NCI-H2081 (cell line): ENCODE measurements at places on chromosomes 16 and 17.

DNA sequence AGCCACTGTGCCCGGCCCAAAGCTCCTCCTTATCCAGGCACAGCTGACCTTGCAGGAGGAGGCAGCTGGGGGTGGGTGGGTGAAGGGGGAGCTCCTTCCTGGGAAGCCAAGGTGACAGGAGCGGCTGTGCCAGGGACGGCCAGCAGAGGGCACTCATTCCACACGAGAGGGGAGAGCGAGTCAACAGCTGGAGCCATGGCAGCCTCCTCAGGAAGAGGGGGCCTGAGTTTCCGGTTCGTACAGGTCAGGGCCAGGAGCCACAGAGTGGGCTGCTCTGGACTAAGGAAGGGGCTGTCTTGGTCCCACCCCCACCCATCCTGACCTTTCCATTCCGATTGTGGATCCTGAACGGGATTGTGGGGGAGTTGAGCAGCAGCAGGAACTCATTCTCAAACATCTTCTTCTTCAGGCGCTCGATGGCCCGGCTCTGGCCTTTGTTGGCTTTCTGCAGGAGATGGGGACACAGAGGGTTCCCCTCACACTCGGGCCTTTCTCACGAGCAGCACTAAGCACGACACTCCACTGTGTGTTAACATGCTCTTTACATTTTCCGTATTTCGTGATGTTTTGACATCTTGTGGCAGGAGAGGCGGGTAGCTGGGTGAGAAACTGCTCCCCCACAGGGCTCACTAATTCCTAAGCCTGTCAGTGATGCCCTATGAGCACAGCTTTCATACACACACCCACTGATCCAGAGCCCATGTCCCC lies 61.6 kb downstream of the TIMM22 start:
- peak; percentile 21 for DNase-seq

- DNase-seq = no peak
Observed at GRCh38 chr17:15351925-15352324, 10.5 kb upstream of the TEKT3 start.

GRCh38 chr16:86848821-86849220 lies 270.5 kb downstream of the FOXL1 start:
- no peak for DNase-seq

DNA sequence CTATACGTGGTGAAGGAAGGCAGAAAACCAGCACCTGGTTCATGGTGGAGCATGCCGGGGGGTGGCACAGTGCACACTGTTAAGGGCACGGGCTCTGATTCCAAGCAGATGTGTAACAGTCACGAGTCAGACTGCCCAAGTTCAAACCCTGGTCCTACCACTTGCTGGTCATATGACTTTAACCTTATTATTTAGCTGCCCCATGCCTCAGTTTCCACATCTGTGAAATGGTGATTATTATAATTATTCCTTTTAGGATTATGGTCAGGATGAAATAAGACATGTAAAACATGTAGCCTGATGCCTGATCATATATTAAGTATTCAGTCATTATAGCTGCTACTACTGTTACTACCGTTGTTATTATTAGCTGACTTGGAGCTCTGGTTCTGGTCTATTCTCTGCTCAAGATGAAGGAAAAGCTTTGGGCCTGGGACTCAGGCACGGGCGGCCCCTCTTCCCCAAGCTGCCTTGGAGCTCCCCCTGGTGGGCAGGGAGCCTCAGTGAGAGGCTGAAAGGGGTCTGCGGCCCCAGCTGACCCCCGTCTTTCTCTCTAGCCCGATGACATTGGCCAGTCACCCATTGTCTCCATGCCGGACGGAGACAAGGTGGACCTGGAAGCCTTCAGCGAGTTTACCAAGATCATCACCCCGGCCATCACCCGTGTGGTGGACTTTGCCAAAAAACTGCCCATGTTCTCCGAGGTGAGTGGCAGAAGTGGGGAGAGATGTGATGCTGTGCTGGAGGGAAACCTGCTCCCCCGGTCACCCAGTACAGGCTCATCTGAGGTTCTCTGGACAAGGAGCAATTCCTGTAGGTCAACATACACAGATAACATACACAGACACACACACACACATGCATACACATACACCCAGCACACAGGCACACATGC lies 14.0 kb downstream of the NR1D1 start:
- DNase-seq = peak; percentile 55

GRCh38 chr16:15509051-15509592 lies 74.7 kb downstream of the BMERB1 start:
- no peak for DNase-seq

GRCh38 chr16:83176802-83177201 lies 550.0 kb downstream of the CDH13 start:
- no peak for DNase-seq

DNA sequence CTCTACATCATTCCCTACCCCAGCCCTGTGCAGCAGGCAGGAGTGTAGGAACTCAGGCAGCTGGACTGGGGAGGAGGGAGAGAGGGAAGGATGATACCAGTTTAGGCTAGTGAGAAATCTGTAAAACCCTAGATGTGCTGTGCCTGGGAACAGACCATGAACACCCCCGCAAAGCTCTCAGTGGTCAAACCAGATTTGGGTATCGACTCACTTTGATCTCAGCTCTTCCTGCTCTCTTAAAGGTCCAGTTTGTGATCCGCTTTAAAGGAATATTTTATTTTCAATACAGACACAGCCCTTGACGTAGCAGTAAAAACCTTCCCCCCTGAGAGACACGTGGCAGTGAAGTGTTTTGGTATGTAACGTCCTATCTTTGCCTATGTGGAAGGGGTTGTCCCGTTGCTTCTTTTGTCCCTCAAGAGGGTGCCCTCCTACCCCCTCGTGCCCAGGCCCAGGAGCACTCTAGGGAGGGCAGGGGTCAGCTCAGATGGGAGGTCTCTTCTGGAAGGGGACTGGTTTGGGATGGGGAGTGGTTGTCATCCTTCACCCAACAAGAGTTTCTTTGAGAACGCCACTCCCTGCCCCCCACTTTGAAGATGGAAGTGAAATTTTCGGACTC lies 19.3 kb upstream of the TBX2 start:
- DNase-seq = no peak

GRCh38 chr16:26963109-26963508 lies 103.6 kb upstream of the C16orf82 start:
- no peak for DNase-seq

GRCh38 chr16:55559233-55559632 lies 7.3 kb upstream of the CAPNS2 start:
- DNase-seq = no peak
